ENCODE measurements at places on chromosomes 2 and 18.

DNA sequence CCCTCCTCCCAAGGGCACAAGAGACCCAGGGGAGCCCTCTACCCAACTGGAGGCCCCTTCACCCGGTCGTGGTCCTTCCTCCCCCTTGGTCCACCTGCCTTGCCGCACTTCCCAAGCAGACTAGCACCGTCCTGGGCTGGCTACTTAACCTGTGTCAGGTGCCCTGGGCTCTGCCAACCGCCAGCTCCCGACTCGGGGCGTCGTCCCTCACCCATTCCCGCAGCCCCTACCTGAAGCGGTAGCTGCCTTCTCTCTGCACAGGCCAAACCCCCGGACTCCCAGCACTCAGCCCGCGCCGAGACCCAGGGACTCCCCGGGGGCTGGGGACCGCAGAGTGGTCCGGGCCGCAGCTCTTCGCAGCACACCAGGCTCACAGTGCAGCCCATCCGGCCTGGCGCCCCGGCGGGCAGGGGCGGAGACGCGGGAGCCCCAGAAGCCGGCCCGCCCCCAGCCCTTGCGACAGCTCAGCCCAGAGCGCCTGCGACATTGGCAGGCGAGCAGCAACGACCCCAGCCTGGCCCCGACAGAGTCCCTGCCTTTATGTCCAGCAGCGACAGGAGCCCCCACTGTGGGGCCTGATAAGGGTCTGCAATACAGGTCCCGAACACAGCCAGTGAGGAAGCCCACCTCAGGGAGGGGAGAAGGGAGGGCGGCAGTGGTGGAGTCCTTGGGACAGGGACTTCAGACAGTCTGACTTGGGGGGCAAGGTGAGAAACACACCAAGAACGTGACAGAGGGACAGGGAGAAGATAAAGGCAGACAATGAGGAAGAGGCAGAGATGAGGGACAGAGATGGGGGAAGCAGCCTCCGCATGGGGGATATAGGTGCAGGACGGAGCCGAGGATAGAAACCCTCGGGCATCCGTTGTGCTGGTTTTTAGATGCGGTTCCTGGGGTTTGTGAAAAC is 31.0 kb upstream of the TNS1 start:
- DNase-seq: no peak

DNA sequence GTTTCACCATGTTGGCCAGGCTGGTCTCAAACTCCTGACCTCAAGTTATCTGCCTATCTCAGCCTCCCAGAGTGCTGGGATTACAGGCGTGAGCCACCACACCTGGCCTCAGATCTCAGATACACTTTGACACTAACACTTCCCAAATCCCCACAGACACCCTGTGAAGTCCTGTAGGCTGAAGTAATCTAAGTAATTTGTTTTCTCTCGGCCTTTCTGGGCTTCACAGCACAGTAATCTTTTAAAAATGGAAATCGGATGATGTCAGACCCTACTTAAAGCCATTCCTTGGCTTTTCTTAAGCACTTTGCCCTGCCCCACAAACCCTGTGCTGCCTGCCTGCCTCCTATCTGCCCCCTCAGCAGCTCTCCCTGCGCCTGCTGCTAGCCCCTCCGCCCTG is 16.2 kb downstream of the ATIC start:
- DNase-seq: no peak

DNA sequence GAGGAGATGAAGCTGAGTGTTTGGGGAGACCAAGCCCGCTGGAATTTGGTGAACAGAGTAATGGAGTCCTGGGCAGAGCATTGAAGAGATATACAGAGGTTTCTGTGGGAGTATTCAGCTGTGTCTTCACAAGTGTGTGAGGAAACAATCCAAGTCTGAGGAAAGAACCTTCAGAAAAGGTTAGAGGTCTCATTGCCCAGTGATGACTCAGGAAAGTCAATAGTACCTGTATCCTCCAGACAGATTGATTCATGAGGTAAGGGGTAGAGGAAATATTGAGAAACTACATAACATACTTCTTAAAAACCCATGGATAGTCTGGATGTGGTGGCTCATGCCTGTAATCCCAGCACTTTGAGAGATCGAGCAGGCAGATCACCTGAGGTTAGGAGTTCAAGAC is 392.3 kb downstream of the GALNT13 start:
- DNase-seq: no peak

- DNase-seq: no peak
Measured at GRCh38 chr2:42781181-42781580, 11.2 kb downstream of the HAAO start.

- DNase-seq: no peak
Measured at GRCh38 chr2:149658553-149658952, 71.0 kb upstream of the MMADHC start.

GRCh38 chr2:97906307-97906706 is 89.4 kb downstream of the TMEM131 start:
- DNase-seq: no peak

GRCh38 chr2:158745067-158745865 is 49.9 kb upstream of the DAPL1 start:
- no peak for DNase-seq

DNA sequence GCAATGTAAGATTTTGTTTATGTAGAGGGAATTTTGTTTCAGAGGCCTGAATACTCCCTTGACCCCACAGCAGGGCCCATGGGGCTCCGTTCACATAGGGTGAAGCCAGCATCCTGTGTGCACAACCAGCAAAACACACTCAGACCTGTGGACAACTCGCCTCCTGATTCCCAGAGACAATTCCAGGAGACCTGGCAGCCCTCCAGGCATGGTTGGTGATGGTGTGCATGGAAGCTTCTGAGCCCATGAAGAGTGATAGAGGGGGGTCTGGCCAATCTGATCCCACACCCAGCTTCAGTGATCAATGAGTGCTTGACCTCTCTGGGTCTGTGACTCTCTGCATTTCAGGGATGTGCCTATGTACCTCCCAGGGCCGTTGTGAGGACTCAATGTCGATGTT is 91.0 kb upstream of the RAB6C start:
- no peak for DNase-seq

- no peak for DNase-seq
Measured at GRCh38 chr2:176173567-176174381, 14.7 kb upstream of the HOXD1 start.

GRCh38 chr18:58723810-58724602 is 52.7 kb downstream of the MALT1 start:
- no peak for DNase-seq

- peak; percentile 47 for DNase-seq
Measured at GRCh38 chr2:47771211-47771610, 11.7 kb upstream of the MSH6 start.

GRCh38 chr2:120235681-120236080 is 12.5 kb upstream of the TMEM185B start:
- DNase-seq: no peak

GRCh38 chr2:18900691-18901141 is 311.3 kb upstream of the NT5C1B start:
- DNase-seq: no peak

DNA sequence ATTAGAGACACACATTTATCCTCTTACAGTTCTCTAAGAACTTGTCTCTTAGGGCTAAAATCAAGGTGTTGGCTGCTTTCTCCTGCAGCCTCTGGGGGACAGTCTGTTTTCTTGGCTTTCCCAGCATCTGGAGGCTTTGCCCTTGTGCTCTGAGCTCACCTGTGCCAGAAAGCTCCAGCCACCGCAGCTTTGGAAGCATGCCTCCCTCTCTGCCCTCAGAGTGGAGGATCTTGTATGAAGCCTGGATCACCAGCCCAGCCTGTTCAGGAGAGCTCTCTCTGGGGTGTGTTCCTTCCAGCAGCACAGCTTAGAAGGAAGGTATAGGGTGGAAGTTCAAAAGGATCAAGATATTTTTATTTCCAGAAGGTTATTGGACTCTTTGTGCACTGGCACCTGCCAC is 53.1 kb upstream of the TPO start:
- DNase-seq: no peak

- no peak for DNase-seq
Measured at GRCh38 chr18:1968801-1969498, 602.4 kb downstream of the METTL4 start.

- no peak for DNase-seq
Measured at GRCh38 chr2:24399434-24400206, 39.3 kb upstream of the ITSN2 start.

GRCh38 chr2:106232638-106233349 is 38.7 kb upstream of the UXS1 start:
- peak; percentile 2 for DNase-seq

GRCh38 chr2:205171261-205171940 is 510.9 kb upstream of the NRP2 start:
- no peak for DNase-seq

DNA sequence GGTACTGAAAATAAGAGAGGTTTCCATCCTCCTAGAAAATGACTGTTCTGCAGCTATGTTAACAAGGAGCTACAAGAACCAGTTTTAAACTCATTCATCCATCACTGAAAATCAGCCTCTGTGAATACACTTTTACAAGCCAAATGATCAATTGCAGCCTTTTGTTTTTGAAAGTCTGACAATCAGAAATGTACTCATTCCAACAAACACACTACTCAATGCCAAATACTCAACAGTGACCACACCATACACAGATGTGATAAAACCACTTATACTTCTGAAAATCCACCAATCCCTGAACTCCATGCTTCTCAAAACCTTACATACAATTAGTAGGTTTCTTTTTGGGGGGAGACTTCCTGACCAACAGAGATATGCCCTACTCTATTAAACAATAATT is 663.9 kb upstream of the CHAC2 start:
- no peak for DNase-seq

- no peak for DNase-seq
Measured at GRCh38 chr2:9287400-9288045, 80.9 kb downstream of the ASAP2 start.

- no peak for DNase-seq
Measured at GRCh38 chr2:105125920-105126319, 88.1 kb downstream of the MRPS9 start.

- DNase-seq: no peak
Measured at GRCh38 chr18:77911971-77912605, 662.4 kb downstream of the GALR1 start.

GRCh38 chr2:134178138-134178877 is 75.6 kb upstream of the MGAT5 start:
- no peak for DNase-seq

DNA sequence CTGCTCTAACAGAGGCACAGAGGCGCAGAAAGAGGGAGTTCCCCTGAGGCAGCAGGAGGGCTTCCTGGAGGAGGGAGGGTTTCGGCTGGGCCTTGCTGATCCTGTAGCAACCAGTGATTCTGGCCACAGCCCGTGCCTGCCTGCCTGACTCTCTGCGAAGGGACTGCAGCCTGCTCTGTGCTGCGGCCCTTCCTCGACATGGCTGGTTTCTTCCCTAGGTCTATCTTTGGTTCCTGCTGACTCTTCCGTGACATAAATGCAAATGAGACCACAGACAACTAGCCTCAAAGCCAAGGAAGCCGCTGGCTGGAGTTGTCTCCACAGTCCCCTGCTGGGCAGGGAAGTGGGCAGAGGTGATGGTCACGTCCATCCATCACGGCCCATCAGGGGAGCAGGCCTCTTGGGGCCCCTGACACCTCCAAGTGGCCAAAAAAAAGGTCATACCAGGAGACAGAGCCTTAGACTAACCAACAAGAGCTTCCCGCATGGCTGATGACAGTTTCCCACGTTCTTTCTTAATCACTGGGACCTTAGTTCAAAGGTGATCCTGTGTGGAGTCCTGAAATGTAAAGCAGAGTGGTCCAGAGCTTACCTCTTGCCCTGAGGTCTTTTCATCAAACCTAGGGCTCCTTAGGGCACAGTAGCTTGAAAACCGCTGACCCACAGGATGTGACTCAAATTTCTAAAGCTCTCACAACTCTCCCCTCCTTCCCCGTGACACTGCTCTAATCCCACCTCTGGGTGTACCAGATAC is 55.3 kb downstream of the HS1BP3 start:
- DNase-seq: no peak
